NCI-H82 (cell line): ENCODE measurements at places on chromosomes 6 and 20.

GRCh38 chr20:17992224-17992637 is 23.4 kb downstream of the MGME1 start:
- no peak for DNase-seq

DNA sequence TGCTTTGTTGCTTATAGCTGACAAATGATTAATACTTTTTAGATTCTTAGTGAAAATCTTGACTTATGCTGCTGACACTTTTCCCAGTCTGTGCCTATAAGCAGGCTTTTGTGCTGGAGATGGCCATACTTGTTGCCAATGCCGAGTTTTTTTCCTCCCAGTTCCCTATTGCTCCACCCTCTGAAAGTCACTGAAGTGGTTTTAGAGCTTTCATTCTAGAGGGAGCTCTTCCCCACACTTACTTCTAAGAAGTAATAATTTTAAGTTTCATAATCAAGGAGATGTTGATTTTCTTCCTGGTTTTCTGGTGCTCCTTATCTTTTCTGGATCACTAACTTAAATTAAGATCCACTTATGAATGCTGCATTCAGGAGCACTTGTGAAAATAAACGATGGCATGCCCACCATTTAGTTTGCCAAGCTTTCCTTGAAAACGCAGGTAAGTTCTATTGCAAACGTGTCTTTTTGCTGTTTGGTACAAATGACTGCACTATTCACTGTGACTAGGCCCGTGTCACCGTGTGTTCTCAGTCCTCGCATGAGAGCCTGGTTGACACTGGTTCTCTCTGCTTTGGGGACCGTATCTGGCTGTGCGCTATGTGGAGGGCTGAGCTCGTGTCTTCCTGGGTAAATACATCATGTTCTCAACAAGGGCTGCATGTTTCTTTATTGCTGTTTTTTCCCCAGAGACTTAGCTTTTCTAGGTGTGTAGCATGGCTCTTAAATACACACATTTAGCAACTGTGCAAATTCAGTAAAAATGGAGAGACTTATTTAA is 50.2 kb downstream of the GFRA4 start:
- DNase-seq: no peak

DNA sequence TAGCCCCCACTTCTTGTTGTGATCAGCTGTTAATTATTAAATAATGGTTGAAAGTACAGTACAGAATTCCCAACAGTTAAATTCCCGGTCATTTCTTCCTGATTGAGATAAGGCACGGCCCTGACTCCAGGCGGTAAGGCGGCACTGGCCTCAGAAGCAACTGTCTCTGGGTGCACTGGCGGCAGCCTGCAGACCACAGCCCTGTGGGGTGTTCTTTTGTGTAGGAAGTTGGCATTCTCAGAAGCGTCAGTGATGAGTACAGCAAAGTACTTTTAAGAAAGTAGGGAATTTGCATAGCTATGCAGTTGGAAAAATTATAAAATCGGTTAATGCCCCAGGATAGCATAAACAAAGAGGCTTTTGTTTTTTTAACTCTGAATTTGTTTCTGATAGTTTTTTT is 50.5 kb downstream of the SAMD5 start:
- DNase-seq: no peak

DNA sequence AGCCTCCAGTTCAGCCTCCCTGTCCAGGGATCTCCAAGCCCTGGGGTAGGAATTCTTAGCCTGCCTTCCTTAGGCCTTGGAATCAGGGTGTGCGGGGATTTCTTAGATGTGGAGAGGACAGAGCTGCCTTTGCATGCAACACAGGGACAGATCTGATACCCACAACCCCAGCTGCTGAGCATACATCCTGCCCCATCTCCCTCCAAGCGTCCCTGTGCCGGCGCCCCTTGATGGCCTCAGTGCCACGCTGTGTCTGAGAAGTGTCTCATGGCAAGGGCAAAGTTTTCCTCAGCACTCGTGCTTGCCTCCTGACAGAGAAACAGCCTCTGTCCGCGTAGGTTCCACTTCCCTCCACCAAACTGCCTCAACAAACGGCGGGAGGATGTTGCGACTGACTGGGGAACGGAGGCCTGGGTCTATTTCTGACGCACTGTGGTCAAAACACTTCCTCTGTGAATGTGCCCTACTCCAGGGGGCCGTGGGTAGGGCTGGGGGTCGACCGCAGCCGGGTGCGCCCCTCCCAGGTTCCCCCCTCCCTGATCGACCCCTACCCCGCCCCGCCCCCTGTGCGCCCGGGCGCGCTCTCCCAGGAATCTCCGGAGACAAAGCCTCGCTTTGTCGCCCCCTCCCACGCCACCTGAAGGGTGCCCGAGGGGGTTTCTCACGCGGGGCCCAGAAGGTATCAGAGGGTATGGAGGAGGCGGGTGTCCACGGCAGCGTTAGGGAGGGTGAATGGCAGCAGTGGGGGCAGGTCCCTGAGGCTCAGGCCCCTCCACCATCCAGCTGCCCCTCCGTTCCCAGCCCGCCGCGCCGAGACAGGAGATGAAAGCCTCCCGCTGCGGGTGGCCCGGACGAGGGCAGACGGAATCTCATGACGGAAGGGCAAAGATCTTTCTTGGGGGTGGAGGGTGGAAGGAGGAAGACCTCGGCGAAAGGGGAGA is 806 bp downstream of the MICAL1 start:
- peak; percentile 57 for DNase-seq

GRCh38 chr6:43308101-43308989 is at the start of gene CRIP3:
Gene CRIP3, minus strand, starts transcription at chr6:43308826. Its CDS starts 34 bp downstream, at chr6:43308792.
- peak; percentile 51 for DNase-seq

- DNase-seq: no peak
Observed at GRCh38 chr20:33719277-33719988, 677 bp downstream of the PXMP4 start.

DNA sequence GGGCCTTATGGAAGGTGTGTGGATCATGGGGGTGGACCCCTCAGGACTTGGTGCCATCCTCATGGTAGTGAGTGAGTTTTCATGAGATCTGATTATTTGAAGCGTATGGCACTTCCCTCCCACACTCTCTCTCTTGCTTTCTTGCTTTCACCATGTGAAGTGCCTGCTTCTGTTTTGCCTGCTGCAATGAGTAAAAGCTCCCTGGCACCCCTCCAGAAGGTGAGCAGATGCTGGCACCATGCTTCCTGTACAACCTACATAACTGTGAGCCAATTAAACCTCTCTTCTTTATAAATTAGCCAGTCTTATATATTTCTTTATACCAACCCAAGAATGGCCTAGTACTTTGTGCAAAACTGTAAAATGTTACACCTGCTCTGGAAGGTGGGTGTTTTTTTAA is 396.8 kb upstream of the HS3ST5 start:
- DNase-seq: no peak

DNA sequence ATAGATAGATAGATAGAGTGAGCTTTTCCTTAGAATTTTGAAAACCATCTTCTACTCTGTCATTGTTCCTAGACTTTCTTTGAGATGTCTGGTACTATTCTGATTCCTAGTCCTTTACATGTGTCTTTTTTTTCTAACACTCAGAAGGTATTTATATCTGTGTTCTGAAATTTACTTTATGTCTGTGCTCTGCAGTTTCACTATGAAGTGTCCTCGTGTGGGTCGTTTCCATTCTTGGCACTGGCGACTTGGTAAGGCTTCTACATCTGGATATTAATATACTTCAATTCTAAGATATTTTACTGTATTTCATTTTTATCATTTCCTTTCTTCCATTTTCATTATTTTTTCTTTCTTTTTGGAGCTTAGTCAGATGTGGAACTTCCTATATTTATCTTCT is 87.0 kb downstream of the FHL5 start:
- DNase-seq: no peak

- peak; percentile 46 for DNase-seq
Observed at GRCh38 chr20:2671977-2672376, 8.0 kb upstream of the IDH3B start.

DNA sequence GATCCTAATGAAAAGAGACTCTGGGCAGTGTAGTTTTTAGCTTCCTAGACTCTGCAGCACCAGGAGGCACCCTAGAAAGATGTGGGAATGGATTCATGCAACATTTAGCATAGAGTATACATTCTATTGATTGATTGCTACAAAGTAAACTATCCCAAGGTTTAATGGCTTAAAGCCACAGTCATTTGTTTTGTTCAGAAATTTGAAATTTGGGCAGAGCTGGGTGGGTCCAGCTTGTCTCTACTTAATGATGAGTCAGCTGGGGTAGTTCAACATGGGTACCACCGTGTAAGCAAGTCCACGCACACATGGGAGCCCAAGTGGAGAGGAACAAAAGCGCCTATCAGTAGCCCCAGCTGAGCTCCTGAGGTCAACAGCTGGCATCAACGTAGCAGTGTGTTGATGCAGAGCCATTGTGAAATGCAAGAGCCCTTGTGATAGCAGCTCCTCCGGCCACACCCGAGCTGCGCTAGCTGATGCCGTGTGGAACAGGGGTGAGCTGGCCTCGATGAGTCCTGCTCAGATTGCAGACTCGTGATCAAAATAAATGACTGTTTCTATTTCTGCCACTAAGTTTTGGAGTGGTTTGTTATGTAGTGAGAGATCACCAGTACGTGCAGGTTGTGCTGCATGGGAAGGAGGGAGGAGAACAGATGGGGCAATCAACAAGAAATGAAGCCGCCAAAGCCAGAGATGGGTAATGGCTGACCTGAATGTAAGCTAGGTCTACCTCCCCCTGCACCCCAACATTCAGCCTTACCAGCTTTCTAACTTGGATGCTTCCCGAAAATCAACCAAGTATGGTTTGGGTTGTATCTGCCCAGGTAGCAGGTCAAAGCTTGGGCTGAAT is 45.7 kb upstream of the TRAF3IP2 start:
- no peak for DNase-seq

GRCh38 chr20:1075616-1076015 is 42.8 kb upstream of the PSMF1 start:
- no peak for DNase-seq

- DNase-seq: peak; percentile 55
Observed at GRCh38 chr6:99138445-99138844, 190.7 kb upstream of the FBXL4 start.

GRCh38 chr6:155078331-155078745 is 83.2 kb downstream of the TIAM2 start:
- DNase-seq: peak; percentile 38

DNA sequence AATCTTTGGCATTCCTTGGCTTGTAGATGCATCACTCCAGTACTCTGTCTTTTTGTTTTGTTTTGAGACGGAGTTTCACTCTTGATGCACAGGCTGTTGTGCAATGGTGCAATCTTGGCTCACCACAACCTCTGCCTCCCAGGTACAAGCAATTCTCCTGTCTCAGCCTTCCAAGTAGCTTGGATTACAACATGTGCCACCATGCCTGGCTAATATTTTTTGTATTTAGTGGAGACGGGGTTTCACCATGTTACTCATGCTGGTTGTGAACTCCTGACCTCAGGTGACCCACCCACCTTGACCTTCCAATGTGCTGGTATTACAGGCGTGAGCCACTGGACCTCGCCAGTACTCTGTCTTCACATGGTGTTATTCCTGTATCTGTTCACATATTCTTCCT is 35.8 kb upstream of the LGSN start:
- DNase-seq: no peak

DNA sequence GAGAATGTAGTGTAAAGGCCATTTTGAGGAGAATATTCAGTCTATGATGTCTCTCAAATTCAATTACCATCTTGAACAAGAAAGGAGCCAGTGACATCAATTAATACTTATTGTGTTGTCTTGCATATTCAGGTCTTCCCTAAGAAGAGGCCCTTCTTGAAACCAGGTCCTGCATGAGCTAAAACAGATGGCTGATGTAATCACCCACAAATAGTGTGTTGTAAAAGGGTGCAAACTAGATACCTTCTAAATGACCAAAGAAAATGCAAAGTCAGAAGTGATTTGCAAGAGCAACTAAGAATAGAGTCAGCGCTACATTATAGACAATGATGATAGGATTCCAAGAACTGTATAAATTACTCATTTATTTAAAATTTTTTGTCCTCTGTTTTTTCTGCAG is 97.0 kb downstream of the BTBD3 start:
- DNase-seq: no peak

DNA sequence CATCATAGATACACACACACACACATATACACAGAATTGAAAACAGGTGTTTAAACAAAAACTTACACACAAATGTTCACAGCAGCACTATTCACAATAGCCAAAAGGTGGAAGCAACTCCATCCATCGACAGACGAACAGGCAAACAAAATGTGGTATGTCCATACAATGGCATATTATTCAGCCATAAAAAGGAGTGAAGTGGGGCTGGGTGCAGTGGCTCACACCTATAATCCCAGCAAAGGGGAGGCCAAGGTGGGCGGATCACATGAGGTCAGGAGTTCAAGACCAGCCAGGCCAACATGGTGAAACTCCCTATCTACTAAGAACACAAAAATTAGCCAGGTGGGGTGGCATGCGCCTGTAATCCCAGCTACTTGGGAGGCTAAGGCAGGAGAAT is 80.3 kb downstream of the CHD6 start:
- no peak for DNase-seq

GRCh38 chr6:10655508-10656055 is 38.8 kb downstream of the C6orf52 start:
- no peak for DNase-seq

DNA sequence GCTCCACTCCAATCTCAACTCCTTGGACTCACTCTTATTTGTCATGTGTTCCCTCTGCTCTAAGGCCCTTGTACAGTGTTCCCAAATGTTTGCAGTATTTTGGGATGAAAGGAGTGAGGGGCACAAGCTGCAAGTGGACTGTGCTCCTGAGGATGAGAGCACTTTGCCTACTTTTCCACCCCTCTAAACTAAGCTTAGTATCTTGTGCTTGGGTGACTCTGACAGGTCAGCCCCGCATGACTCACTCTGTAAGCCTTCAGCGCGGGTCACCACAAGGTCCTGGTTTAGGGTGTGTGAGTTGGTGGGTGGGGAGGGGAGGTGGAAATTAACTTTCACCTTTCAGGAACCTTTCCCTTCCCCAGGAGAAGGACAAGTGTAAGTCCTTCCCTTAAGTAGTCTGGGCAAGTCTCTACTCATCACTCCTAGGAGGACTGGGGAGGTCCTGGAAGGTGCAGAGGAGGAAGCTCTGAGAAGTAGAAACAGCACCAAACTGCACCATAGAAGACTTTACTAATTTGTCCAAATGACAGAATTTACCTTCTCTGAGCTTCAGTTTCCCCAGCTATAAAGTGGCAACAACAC is 68.8 kb upstream of the EPB41L1 start:
- no peak for DNase-seq

GRCh38 chr6:6884193-6884627 is 223.6 kb upstream of the RREB1 start:
- DNase-seq: peak; percentile 15

DNA sequence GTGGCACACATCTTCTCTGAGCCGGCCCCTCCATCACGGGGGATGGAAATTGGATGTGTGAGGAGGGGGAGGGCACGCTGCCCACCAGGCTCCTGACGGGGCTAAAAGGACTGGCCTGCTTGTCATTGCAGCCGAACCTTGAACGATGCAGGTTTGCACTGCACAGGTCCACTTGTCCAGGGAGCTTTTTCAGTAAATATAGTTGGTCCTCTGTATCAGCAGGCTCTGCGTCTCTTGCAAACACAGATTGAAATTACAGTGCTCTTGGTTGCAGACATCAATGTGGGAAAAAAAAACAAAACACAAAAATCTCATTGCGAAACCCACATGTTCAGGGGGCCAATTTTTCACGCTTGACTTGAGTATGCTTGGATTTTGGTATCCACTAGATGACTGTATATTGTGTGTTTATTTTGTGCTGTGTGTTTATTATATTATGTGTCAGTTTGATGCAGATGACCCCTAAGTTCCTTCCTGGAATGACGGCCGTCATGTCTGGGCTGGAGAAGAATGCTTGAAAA is 29.2 kb downstream of the ERMARD start:
- no peak for DNase-seq
